ENCODE measurements at places on chromosomes 2 and 18. TPM values are rescaled to one million over a fixed set of nuclear protein-coding genes. Genes with fewer than 3 reads are reported as not detected.

CCDC74B gene
- 1.0 TPM for total RNA-seq

SIX3 gene
- not detected for total RNA-seq

FAM237A gene
- total RNA-seq: not detected

G6PC2 gene
- total RNA-seq: not detected

SKOR2 gene
- total RNA-seq: not detected

MPPE1 gene
- total RNA-seq: 32.7 TPM

ZBTB7C gene
- 17.8 TPM for total RNA-seq

ANKRD30BL gene
- 0.31 TPM for total RNA-seq

WDR33 gene
- 54.8 TPM for total RNA-seq

SLC16A14 gene
- total RNA-seq: 9.9 TPM

CRYGA gene
- not detected for total RNA-seq

SNORC gene
- 0.41 TPM for total RNA-seq

CD8A gene
- total RNA-seq: 0.72 TPM

ELOA2 gene
- total RNA-seq: not detected

IL1RN gene
- total RNA-seq: 44.7 TPM

EXOC6B gene
- total RNA-seq: 55.2 TPM

C2orf80 gene
- not detected for total RNA-seq

CDH7 gene
- 0.62 TPM for total RNA-seq

ARHGAP15 gene
- 32.2 TPM for total RNA-seq

CCDC150 gene
- 2.4 TPM for total RNA-seq

SERPINB12 gene
- total RNA-seq: 2.6 TPM

LYG2 gene
- total RNA-seq: not detected

PLB1 gene
- total RNA-seq: 2.4 TPM

SH3RF3 gene
- 10.1 TPM for total RNA-seq

ITGA4 gene
- 16.6 TPM for total RNA-seq

TRABD2A gene
- total RNA-seq: not detected

PRSS56 gene
- total RNA-seq: 0.82 TPM

CCDC148 gene
- total RNA-seq: 2.1 TPM

CD8B gene
- total RNA-seq: 1.0 TPM

FBXO41 gene
- 0.41 TPM for total RNA-seq

RAB17 gene
- 1.0 TPM for total RNA-seq

PROM2 gene
- 12.6 TPM for total RNA-seq

AAK1 gene
- total RNA-seq: 30.2 TPM

RNF152 gene
- 75.6 TPM for total RNA-seq

HK2 gene
- 68.1 TPM for total RNA-seq

GRP gene
- total RNA-seq: 1.3 TPM

MEP1B gene
- 0.10 TPM for total RNA-seq

Data from tongue (tissue), 3 donors.